ENCODE measurements at places on chromosomes 5 and 9.

GRCh38 chr9:113223963-113224362 is 2.6 kb downstream of the SLC31A1 start:
- no peak for DNase-seq

GRCh38 chr5:93010616-93011015 is 570.4 kb downstream of the NR2F1-AS1 start:
- no peak for DNase-seq

DNA sequence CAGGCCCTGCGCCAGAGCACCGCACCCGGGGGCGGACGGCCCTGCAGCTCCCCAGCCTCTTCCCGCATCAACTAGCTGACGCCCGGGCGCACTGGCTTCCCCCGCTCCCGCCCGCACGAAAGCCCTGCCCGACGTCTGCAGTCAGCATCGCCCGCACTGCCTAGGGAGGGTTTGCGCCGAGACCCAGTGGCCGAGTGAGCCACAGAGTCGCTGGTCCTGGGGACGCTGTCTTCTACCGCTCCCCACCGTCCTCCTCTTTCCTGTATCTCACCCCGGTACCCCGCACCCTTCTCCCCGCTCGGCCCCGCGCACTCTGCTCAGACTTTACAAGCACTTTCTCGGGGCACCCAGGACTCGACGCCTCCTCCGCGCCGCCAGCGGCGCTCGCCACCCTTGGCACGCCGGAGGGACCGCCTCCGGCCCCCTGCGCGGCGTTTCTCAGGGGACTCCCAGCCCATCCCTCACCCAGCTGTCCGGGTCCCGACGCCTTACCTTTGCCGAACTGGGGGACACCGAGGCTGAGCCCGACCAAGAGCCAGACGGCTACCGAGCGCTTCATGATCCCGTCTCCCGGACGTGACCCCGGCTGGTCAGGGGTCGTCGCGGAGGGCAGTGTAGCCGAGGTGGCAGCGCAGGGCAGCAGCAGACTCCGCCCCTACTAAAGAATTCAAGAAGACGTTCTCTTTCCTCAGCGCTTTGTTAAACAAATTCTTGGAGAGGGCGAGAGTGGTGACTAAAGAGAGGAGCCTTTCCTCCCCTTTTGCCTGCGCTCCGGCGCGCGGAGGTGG is 670 bp downstream of the EDIL3 start:
- DNase-seq = peak; percentile 53

GRCh38 chr5:78624011-78624541 is 24.5 kb downstream of the LHFPL2 start:
- DNase-seq = no peak

DNA sequence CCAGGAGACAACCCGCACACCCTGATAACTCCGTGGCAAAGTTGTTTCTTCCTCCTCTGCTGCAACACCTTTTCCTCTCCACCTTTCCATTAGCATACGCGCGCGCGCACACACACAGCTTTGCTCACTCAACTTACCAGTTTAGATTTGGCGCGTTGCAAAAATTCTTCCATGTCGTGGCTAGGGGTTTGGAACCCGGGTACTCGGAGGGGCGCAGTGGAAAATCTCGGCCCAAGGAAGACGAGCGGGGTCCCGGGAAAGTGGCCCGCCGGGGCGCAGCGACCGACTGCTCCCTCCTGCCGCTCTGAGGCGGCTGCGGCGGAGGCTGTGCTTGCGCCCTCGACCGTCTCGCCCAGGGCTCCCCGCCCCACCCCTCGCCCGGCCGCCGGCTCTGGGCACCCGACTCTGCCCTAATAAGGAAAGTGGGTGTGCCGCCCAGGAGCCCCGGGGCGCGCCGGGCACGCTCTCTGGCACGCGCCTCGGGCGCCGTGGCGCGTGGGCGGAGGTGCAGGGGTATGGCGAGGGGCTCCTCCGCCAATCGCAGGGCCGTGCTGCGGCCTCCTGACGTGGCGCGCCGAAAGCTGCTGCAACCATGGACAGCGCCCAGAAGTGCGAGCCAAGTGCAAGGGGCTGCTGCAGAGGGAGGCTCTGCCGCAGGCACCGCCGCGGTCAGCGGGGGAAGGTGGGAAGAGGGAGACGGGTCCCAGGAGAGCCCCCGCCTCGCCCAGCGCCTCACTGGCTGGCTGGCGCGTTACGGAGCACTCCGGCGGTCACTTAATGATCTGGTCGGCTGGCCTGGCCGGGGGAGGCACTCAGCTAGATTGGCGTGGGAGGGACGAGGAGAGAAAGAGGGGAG is at the start of gene PRUNE2:
PRUNE2 (minus strand) TSS at position 324 of the 856 bp plus-strand sequence; CDS start at position 173, 151 bp downstream.
- peak; percentile 65 for DNase-seq

- DNase-seq = peak; percentile 2
Observed at GRCh38 chr9:132647355-132647754, 22.4 kb downstream of the DDX31 start.

DNA sequence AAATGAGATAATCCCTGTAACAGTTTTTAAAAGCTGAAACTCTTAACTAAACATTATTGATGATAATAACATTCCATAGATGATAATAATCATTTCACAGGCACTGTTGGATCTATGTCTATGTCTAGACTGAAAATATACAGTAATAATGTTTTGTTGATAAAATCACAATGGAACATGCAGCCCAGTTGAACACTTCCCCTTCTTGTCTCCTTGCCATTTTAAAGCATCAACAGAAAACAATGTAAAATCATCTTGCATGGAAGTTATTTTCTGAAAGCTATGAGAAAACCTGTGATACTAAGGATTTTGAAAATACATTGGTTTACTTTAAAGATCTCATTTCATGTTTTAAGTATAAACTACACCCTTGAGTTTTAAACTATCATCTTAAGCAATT is 1.9 kb downstream of the GAPT start:
- no peak for DNase-seq

GRCh38 chr5:123369371-123369968 is 53.7 kb downstream of the CEP120 start:
- DNase-seq = no peak

DNA sequence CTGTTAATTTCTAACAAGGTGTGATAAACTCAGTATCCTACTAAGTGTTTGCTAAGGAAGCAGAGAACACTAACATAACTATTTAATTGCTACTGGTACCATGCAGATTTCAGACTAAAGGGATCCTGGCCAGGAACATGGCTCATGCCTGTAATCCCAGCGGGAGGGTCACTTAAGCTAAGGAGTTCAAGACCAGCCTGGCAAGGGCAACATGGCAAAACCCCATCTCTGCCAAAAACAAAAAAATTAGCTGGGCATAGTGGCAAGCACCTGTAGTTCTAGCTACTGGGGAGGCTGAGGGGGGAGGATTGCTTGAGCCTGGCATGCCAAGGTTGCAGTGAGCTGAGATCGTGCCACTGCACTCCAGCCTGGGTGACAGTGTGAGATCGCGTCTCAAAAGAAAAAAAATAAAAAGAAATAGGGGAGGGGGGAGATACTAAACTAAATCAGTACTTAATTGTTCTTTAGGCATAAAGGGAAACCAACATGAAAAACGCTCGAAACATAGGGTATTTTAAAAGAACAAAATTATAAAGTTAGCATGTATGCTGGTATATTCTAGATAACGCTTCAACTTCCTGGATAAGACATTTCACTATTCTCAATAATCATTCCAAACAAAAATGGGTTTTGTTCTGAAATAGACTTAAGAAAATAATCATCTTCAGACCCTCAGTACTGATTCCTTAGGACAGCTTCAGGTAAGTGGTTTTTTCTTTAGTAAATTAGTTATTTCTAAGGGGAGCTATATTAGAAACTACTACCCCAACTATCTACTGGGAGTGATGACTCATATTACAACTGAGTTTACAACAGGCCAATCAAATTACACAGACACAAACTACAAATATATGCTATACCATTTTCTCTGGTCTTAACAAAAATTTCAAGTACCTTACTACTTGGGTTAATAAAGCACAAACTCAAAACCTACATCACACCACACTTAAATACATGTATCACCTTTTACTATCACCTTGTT is 3.5 kb downstream of the PANK3 start:
- no peak for DNase-seq

DNA sequence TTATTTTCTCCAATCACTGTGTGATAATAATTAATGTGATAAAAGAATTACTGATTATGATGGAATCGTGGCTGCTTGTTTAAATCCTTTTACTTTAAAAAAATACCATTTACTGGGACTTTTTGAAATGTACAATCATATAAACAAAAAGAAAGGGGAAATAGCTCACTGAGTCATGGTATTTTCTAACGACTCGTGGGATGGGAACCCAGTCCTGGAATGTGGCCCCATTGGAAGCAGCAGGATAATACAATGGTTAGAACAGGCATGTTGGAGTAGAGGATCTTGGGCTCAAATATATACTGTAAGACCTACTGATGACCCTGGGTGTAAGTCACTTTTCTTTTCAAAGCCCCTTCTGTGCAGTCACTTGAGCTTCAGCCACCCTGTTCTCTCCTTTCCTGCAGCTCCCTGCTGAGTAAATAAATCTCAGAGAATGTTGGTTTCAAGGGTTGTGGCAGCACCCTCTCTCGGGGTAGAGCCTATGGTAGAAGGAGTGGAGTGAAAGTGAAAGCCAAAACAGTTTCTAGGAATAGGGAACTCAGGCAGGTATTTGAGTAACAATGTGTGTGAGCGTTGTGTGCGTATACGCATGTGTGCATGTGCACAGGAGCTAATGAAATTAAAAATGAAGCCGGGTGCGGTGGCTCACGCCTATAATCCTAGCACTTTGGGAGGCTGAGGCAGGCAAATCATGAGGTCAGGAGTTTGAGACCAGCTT is 40.8 kb upstream of the LARP1 start:
- DNase-seq = no peak

DNA sequence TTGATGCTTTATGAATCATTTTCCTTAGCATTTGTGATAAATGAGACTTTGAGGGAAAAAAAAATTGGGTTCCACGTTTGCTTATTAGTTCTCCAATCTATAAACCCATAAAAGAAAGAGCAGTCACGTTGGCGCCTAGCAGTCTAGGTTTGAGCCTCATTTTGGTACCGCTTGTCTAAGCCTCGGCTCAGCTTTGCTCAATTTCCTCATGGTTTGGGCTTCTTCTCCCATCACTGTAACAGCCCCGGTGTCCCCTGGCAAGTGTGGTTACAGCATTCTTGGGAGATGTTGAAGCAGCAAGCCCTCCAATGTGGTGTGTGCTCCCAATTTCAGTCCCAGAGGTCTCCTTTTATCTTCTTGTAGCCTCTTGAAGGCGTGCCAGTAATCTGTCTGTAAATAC is 578.4 kb downstream of the CDK5RAP2 start:
- DNase-seq = no peak

GRCh38 chr5:135714126-135714894 is 120.2 kb upstream of the SLC25A48 start:
- no peak for DNase-seq

- DNase-seq = no peak
Observed at GRCh38 chr9:108830272-108830671, 25.5 kb downstream of the ACTL7B start.

DNA sequence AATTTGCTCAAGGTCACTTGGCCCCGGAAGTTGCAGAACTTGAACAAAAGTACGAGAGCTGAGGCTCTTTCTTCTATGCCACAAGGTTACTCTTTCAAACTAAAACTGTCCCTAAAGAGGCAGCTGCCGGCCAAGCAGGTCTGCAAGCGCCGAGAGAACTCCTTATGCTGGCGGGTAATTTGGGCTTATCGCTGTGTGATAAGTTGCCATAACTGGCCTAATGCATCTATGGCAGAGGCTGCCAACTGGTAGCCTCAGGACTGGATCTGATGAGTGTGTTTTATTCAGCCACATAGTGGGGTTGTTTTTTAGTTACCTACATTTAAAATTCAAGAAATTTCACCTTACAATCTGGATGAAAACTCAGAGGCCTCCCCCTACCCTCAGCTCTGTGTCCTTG is 68.1 kb upstream of the SPOCK1 start:
- DNase-seq = no peak

DNA sequence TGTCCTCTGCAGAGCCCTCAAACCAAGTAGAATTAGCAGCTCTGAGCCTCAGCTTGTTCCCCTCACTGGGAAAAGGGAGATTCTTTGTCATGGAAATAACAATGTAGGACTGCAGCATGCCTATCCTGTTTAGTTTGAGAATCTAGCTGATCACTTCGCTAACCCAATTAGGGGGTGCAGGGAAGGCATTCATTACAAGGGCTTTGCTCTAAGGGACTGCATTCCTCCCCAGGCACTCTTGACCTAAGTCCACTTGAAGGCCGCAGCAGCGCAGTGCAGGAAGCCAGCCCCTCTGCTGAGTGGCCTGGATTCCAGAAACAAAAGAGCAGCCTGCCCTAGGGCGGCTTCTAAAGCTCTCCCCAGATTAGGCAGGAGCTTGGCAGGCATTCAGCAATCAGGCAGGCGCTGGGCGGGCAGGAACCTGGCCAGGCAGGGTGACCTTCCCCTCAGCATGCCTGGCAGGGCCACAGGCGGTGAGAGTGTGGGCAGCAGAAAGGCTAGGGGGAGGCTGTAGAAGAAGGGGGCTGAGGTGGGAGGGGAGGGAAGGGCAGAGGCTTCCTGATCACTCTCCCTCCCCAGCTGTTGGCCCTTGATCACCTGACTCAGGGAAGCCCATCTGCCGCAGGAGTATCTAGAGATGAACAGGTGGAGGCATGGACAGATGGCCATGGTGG is 24.8 kb downstream of the CCNJL start:
- DNase-seq = no peak

DNA sequence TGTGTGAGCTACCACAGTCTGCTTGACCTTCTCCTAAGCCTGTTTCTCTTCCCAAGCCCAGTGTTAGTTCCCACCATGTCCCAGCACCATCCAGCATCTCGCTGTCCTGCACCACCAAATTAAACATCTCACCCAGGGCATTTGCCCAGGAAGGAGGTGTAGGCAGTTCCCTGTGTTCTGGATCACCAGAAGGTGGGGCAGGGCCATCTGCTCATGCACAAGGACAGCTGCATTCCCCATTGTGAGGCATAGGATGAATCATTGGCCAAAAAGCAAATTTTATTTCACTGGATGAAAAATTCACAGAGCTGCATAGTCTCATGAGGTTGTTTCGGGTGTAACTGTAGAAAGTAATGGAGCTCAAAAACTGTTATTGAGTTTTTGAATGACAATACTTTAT is 89.5 kb upstream of the GRIA1 start:
- no peak for DNase-seq

DNA sequence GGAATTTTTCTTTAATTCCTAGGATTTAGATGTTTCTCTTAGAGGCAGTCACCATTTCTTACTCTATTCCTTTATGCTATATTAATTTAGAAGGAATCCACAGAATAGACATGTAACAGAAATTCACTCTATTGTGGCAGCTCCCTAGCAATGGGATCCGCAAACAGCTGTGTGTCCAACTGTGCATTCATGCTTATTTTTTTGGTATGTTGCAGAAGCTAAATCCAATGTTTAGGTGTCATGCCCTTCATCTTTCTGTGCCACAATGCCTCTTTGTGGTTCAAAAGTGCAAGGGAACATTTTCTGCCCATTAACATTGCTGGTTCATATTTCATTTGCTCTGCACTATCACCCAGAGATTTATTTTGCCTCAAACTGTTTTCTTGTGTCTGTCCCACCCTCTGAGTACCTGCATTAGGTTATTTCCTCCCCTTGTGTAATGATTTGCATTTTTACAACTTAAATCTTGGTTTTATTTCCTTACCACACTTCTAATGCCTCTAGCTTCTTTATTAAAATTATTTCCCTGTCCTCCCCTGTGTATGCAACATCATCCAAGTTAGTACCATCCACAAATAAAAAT is 816.5 kb downstream of the EFNA5 start:
- no peak for DNase-seq
